NCI-H2029 (cell line): ENCODE measurements at places on chromosomes 6 and 20.

- DNase-seq: no peak
Observed at GRCh38 chr6:136523196-136523595, 27.0 kb downstream of the MAP7 start.

- no peak for DNase-seq
Observed at GRCh38 chr6:135222623-135223022, 41.5 kb downstream of the MYB start.

- DNase-seq: no peak
Observed at GRCh38 chr6:146981981-146982380, 222.2 kb upstream of the STXBP5 start.

- DNase-seq: no peak
Observed at GRCh38 chr6:7086488-7086887, 21.3 kb upstream of the RREB1 start.

DNA sequence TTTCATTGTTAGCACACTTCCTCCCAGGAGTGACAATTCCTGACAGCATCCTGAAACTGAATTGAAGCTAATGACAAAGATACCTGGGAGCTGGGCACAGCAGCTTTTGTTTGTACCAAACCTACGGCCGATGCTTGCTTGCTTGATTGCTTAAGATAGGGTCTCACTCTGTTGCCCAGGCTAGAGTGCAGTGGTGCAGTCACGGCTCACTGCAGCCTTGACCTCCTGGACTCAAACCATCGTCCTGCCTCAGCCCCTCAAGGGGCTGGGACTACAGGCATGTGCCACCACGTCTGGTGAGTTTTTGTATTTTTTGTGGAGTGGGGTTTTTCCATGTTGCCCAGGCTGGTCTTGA lies 84.7 kb upstream of the SCP2D1 start:
- no peak for DNase-seq

DNA sequence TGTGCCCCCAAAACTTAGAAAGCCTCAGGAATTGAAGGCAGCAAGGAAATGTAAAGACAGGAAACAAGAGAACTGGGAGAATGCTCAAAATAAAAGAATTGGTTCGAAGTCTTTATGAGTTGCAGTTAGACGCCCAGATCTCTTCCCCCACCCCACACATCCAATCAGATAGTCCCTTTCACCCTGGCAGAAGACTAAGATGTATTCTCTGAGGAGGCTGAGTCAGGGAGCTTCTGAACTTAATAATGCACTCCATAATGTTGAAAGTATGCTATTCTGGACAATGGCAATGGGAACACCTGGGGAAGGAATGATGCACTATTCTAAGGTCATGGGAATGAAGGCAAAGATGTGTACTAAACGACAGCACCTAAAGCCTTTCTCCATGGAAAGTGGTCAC lies 173.6 kb downstream of the MTFR2 start:
- DNase-seq: no peak

- no peak for DNase-seq
Observed at GRCh38 chr6:42389736-42390135, 62.0 kb downstream of the TRERF1 start.

DNA sequence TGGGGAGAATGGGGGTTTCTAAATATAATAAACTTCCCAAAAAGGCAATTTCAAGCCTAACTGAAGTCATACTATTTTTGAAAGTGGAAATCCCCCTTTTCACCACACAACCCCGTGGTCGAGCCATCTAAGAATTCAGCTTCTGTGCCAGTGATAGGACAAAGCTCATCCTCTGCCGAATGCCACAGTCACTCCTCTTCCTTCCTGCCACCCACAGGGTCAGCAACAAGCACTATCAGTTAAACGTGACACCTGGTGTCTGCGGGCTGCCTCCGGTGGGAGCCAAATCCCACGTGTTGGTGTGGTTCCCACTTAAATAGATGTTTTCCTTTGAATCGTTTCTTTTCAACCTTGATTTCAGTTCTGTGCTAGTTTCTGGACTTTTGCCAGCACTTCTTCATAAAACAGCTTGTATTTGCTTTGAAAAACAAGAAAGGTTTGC lies 60.7 kb downstream of the TNFAIP3 start:
- DNase-seq: no peak

DNA sequence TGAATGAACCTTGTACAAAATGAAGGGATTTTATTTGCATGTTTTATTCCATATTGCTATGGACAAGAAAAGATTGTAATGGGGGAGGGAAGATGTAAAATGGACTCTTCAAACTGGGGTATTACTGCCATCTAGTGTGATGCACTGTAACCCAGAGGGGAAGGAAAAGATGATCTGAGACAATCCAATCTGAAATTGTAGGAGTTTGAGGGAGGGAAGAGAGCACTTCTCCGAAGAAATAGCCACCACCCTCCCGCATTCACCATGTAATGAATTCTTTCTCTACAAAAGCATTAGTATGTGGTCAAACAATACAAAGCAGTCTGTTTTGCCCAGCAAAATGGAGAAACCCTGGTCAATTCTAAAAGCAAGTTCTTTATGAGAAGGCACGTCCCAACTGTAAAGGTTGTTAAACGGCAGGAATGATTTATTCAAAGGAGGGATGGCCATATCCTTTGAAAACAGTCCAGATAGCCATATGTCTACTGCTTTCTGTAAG lies 679.5 kb upstream of the NRSN1 start:
- DNase-seq: peak; percentile 65

- no peak for DNase-seq
Observed at GRCh38 chr6:28945349-28945748, 21.6 kb upstream of the TRIM27 start.

DNA sequence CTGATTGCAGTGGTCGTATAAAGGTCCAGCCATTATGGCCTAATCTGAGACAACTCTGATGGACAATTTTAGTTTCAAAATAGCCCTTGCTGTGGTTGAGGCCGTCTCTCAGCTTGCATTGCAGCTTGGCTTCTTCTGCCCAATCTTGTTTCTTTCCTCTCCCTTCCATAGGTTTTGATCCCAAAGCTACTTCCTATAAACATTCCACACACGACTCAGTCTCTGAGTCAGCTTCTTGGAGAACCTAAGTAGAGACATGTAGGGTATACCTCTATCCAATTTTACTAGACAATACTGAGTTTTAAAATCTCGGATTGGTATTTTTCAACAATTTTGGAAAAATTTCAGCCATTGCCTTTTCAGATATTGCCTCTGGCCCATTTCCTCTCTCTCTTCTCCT lies 13.4 kb downstream of the IYD start:
- no peak for DNase-seq
